ENCODE measurements at places on chromosomes 2 and 18.

DNA sequence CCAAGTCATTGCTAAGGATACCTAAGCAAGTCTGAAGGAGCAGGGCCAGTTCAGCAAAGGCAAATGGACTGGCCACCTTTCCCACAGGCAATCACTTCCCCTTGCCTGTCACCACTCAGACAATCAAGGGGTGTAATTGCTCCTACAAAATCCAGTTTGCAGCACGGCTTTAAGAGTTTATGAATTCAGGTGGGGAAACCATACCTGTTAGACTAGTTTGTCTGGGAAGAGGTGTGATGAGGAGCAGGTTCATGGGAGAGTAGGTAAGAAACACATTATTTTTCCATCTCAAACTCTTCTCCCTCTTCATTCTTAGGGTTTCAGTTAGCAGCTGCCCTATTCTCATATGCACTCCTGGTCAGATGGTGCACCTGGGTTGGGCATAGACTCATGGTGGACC is 102.5 kb downstream of the EVA1A start:
- no peak for DNase-seq

DNA sequence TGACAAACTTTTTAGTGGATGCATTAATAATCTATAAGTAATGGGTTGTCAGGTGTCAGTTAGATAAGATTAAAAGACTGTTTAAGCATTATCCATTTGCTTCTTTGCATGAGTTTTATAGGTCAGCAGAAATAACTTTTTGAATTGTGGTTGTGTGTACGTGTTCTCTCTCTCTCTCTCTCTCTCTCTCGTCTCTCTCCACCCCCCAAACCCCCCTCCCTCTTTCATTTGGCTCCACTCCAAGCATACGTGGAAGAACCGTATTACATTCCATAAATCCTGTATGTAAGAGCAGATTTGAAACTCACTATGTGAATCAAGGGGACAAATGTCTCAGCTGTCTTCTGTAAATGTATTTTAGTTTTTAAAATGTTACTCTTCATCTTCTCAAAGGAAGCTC is 120.2 kb downstream of the MEIS1 start:
- DNase-seq = no peak

DNA sequence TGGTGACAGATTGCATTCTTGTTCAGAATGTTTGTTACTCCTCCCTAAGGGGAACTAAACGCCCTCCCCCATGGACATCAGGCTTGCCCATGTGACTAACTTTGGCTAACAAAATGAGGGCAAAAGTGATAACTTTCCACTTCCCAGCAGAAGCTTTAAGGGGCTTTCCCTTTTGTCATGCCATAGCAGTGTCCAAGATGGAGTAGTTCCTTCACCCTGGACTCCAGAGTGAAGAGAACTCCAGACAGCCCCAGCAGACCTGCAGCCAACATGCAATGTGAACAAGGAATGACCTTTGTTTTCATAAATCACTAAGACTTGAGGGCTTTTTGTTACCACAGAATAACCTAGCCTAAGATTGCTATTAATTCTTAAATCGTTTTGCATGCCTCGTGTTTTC is 163.5 kb downstream of the ZEB2 start:
- DNase-seq = no peak

GRCh38 chr2:150850641-150851040 is 363.2 kb upstream of the RND3 start:
- no peak for DNase-seq

- DNase-seq = no peak
These were observed 178.4 kb downstream of the BCL2 start for GRCh38 chr18:63140997-63141777.

- DNase-seq = no peak
These were observed 91.9 kb upstream of the FOSL2 start for GRCh38 chr2:28300485-28301341.

GRCh38 chr18:68694316-68694715 is 20.6 kb downstream of the TMX3 start:
- DNase-seq = no peak

DNA sequence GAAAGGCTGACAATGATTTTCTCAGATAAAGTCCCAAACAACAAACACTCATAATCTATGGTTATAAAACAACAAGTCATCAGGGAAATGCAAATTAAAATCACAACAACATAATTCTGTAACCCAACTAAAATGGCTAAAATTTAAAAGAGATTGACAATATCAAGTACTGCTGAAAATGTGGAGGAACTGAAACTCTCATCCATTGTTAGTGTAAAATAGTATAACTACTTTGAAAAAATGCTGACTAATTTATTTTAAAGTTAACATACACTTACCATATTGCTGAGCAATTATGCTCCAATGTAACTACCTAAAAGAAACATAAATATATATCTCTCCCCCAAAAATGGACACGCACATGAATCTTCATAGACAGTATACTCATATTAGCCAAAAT is 245.9 kb upstream of the SPOPL start:
- no peak for DNase-seq

DNA sequence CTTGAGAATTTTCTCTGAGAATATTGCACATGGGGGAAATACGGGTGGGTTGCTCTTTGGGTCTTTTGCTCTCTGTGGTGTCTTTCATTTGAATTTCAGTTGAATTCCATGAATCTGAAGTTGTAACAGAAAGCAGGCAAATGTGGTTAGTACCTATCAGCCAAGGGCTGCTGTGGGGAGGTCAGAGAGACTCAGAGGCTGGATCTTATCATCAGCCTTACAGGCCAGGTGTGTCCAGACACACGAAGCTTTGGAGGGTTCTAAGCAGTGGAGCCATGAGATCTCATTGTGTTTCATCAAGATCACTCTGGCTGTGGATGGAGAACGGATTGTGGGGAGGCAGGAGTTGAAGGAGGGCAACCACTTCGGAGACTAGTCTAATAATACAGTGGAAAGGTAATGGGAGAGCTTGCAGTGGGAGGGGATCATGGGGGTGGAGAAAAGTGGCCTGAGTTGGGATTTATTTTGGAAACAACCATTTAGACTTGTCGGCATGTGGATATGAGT is 68.1 kb downstream of the GNAL start:
- no peak for DNase-seq

DNA sequence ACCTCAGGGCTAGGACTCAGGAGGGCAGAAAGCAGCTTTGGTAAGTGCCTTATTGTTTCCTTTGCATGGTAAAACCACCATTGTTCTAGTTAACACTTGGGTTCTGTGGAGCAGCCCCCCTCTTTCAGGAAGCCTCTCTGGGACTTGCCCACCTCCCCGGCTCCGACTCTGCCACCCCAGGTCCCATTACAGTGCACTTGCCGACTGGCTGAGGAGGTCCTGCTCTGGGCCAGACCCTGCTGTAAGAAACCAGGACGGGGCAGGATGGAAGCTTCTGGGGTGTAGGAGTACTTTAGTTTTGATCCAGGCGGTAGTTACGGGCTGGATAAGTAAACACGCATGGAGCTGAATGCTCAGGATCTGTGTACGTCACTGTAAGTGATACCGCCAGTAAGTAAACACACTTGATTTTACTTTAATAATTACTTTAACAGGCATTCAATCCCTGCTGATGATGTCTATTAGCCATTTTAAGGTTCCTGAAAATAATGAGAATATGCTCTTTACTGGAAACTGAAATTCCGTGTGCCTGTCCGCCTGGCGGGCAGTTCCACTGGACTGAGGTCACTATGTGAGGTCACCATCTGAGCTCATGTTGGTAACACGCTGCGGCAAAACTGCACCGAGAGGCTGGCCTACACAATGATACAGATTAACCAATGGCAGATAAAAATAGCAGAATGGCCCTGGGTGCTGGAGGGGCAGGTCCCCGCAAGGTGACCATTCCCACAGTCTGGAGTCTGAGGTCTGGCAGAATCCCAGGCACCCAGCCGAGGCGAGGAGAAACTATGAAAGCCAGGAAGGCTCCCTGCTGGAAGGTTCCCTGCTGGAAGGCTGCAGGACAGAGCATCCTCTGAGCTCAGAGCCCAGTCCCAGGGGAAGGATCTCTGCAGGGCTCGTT is 25.2 kb downstream of the HS1BP3 start:
- no peak for DNase-seq

DNA sequence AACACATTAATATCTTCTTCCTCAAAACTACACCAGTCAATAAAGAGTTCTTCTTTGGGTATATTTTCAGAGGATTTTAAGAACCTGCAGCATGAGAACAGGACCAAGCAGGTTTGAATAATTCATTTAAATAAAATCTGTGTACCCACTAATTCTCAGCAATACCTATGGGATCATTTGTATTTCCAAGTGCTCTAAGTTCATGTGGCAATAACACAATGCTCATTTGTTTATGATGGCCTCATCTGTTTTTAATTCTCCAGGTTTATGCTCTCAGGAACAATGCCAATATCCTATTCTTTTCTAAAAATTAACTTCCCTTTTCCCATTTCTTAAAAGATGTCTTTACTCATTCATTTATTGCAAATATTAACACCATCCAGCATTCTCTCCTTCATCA is 264.7 kb downstream of the METTL4 start:
- DNase-seq = no peak

- DNase-seq = no peak
These were observed 41.4 kb upstream of the RBMS1 start for GRCh38 chr2:160534996-160535395.

- DNase-seq = no peak
These were observed 174.9 kb downstream of the NR4A2 start for GRCh38 chr2:156157670-156158069.

DNA sequence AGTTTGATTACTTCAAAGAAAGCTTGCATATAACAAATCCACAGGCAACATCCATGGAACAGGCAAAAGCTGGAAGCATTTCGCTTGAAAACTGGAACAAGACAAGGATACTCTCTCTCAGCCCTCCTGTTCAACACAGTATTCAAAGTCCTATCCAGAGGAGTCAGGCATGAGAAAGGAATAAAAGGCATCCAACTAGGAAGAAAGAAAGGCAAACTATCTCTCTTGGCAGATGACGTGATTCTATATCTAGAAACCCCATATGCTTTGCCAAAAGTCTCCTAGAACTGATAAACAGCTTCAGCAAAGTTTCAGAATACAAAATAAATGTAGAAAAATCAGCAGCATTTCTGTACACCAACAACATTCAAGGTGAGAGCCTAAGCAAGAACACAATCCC is 34.1 kb upstream of the MC4R start:
- DNase-seq = no peak

DNA sequence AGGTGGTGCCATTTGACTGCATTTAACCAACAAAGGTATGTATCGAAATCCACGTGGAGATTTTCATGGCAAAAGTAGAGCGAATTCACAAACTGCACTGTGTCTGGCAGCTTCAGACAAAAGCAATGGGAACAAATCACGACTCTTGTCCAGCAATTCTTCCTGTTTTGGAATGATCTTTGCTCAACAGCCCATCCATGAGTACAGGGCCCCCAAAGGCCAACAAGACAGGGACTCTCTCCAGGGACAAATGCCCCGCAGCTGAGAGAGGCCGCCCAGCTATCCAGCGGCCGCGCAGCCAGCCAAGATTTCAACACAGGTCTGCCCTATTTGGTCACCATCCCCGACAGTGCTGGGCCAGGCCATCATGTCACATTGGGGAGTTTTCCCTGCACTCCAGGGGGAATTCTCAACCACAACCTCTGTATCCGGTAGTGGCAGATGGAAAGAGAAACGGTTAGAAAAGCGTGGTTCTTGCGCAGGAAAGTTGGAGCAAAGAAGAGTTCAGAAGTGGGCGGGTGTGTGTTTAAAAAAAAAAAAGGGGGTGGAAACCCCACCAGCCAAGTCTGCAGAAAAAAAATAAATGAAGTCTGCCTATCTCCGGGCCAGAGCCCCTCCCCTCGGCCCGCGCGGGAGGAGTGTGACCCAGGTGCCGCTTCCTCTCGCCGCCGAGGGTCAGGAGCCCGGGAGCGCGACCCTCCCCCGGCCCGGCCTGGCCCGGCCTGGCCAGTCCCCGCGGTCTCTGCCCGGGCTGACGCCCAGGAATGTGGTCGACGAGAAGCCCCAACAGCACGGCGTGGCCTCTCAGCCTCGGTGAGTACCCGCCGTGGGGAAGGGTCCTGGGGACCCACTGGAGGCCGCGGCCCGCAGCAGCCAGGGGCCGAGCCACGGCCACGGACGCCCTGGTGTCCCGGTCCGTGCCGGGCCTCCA is at the start of gene GYPC:
TSS of gene GYPC (plus strand) at position 659 of the 931 bp plus-strand sequence. CDS start at position 765, 106 bp downstream.
- DNase-seq = no peak

DNA sequence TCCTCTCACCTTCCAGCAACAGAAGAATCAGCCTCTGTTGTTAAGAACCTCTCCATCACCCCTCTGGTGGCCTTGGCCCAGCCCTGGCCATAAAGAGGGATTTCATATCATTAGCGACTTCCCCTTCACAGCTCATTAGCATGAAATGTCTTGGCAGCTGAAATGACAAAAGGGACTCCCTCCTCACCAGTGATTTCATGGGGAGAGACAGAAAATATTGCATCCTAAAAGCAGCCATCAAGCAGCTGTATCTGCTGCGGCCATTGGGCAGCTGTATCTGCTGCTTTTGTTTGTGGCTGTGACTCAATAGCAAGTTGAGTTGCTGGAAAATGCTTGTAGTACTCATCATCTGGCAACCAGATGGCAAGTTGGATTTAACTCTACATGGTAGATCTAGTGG is 105.9 kb upstream of the RMDN2 start:
- DNase-seq = no peak

- peak; percentile 85 for DNase-seq
These were observed 84.8 kb downstream of the ACAA2 start for GRCh38 chr18:49728542-49728941.
